ENCODE measurements at places on chromosomes 11 and 22.
A peak's percentile ranks its signal among the peaks of the same experiment; 100 is the strongest.

DNA sequence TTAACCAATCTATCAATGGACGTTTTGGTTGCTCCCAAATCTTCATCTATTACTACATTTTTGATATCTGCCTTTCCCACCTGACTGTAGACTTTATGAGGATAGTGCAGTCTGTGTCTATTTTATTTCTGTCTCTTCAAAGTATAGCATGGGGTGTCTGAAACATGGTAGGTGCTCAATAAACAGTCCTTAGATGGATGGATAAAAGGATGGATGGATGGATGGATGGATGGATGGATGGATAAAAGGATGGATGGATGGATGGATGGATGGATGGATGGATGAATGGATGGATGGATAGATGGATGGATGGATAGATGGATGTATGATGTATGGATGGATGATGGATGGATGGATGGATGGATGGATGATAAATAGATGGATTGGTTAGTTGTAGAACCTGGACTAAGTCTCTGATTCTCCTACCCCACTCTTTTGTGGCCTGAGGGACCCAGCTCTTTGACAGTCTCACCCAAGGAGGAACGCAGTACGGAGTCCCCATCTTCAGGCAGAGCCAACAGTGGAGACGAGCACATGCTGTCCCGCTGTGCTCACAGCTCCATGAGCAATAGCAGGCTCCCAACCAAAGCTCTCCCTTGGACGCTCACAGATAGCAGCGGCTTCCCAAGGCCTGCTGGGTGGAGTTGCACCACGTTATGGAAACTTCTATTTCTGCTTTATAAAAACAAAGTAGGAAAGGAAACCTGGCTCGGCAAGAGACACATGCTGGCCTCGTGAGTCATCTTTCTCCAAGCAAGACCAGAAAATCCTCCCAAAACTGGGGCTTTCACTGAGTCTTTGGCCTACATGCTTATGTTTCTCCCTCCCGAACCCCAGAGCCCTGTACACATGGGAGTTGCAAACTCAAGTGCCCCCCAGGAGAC lies 448.0 kb downstream of the MIAT start:
- DNase-seq = no peak

- DNase-seq = no peak
Observed at GRCh38 chr11:103325686-103326069, 216.5 kb downstream of the DYNC2H1 start.

- DNase-seq = no peak
Observed at GRCh38 chr11:68776442-68777235, 25.3 kb upstream of the TESMIN start.

- no peak for DNase-seq
Observed at GRCh38 chr11:125188021-125188420, 23.5 kb downstream of the PKNOX2 start.

- peak; percentile 48 for DNase-seq
Observed at GRCh38 chr11:63888170-63889086, 28.5 kb downstream of the RCOR2 start.

DNA sequence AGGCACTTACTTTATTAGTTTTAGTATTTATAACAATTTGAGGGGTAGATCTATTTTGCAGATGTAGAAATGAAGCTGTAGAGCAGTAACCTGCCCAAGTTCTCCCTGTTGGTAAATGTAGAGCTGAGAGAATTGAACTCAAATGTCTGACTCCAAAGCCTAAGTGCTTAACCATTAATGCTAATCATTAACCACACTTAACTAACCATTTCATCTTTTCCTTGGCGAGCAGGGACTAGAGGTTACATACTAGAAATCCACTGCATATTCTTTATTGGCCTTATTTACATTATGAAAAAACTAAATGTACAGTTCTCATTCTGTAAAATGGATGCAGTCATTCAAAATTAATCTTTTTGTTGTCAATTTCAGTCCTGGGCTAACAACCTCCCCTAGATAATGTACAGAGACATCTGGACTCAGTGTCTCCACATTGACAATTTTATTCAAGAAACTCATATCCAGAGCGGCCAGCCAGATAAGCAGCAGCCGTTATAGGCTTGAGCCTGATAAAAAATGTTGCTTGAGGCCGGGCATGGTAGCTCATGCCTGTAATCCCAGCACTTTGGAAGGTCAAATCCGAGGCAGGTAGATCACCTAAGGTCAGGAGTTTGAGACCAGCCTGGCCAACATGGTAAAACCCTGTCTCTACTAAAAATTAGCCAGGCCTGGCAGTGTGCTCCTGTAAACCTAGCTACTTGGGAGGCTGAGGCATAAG lies 76.7 kb upstream of the PICALM start:
- no peak for DNase-seq

DNA sequence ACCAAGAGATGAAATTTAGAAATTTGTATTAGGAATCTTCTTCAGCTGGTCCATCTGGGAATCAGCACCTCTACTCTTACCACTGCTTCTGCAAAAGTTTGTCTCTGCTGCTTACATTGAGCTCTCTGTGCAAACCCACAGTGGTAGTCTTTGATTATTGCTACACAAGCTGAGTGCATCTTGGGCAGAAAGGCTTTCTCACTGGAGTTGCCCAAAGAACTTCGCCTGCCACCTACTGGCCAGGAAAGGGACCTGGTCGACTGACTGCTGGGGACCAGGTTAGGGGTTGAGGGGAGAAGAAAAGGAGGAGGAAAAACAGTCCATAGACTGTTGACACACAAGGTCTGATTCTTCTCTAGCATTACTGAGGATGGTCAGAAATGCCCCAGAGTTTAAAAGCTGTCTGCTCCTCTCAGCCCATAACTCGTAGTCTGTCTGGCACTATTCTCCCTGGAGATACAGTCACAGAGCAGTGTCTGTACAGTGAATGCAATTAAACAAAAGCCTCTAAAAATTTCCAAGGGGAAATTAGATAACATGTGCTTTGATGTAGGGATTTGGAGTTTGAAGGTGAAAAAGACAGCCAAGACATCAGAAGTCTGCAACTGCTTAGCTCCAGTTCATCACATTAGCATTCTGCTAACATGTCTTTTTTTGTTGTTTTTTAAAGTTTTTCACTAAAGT lies 215.0 kb upstream of the CTSC start:
- DNase-seq = no peak

DNA sequence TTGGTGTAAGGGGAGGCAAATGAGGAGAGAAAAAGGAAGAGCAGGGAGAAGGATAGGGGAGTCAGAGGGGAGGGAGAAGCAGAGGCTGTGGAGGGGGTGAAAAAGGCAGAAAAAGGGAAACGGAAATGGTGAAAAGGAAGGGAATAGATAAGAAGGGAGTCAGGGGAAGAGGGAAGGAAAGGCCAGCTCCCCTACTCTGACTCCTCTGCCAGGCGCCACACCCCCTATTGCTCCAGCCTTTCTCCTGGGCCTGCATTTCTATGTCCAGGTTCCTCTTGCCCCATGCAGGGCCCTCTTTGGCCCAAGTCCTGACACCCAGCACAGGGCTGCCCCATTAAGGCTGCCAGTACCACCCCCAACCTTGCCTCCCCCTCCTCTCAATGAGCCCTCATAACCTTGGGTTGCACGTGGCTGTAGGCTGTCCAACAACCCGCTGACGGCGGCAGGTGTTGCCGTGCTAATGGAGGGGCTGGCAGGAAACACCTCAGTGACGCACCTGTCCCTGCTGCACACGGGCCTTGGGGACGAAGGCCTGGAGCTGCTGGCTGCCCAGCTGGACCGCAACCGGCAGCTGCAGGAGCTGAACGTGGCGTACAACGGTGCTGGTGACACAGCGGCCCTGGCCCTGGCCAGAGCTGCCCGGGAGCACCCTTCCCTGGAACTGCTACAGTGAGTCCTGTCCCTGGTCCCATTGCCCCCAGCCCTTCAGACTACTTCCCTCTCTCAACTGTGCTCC lies 3.4 kb upstream of the NHERF4 start:
- no peak for DNase-seq

DNA sequence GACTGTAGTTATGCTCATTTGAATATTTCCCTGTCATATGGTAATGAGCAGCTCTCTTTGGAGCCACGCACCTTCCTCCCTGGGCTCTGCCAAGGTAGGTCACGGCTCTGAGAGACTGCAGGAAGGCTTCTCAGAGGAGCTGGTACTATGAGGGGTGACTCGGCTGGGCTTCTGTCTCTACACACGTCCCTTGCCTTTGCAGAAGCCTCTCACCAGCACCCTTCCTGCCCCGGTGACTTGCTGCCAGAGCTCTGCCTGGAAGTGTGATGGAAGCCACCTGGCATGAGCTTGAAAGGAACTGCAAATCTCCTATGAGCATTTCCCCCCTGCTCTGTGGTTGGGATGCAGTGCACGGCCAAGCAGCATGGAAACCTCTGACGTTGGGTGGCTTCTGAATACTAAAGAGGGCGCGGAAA lies 74.2 kb downstream of the KIRREL3 start:
- DNase-seq = no peak

GRCh38 chr11:123833095-123833494 lies 26.9 kb upstream of the OR6M1 start:
- no peak for DNase-seq

GRCh38 chr11:44708009-44708408 lies 18.8 kb upstream of the TSPAN18 start:
- DNase-seq = no peak

DNA sequence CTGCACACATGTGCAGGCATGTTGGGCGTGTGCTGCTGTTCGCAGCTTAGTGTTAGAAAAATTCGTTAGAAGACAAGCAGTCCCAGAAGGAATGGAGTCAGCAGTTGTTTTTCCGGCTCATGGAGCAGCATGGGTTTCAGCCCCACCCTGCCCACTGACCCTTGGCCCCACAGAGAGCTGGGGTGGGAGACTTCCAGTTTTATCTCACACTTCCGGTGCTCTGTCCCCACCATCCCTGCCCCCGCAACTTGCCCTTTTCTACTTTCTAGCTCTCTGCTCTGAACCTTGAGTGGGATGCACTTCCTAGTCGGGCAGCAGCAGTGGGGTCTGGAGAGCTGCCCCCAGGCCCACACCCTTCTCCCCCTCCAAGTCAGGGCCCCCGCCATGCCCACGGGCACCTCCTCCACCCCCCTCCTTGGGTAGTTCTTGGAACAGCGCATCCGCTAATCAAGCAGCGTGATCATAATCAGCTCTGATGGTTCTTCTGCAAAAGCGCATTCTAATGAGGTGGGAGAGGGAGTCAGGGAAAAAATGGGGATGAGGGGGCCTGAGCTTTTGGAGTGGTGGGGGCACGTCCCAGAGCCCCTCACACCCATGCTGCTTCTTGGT lies 184.4 kb downstream of the CEP164 start:
- no peak for DNase-seq

GRCh38 chr11:205221-206001 lies 1.8 kb downstream of the BET1L start:
- DNase-seq = no peak

GRCh38 chr11:1770528-1770927 lies 6.8 kb upstream of the CTSD start:
- DNase-seq = no peak

GRCh38 chr22:26906464-26906863 lies 249.1 kb downstream of the MIAT start:
- no peak for DNase-seq

DNA sequence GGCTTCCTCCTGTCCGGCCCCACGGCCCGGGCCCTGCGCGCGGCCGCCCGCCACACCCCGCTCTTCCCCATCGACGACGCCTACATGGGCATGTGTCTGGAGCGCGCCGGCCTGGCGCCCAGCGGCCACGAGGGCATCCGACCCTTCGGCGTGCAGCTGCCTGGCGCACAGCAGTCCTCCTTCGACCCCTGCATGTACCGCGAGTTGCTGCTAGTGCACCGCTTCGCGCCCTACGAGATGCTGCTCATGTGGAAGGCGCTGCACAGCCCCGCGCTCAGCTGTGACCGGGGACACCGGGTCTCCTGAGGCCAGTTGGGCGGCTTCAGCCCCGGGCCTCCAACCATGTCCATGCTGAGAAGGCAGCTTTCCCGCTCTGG lies 6.2 kb downstream of the B3GNT6 start:
- no peak for DNase-seq

DNA sequence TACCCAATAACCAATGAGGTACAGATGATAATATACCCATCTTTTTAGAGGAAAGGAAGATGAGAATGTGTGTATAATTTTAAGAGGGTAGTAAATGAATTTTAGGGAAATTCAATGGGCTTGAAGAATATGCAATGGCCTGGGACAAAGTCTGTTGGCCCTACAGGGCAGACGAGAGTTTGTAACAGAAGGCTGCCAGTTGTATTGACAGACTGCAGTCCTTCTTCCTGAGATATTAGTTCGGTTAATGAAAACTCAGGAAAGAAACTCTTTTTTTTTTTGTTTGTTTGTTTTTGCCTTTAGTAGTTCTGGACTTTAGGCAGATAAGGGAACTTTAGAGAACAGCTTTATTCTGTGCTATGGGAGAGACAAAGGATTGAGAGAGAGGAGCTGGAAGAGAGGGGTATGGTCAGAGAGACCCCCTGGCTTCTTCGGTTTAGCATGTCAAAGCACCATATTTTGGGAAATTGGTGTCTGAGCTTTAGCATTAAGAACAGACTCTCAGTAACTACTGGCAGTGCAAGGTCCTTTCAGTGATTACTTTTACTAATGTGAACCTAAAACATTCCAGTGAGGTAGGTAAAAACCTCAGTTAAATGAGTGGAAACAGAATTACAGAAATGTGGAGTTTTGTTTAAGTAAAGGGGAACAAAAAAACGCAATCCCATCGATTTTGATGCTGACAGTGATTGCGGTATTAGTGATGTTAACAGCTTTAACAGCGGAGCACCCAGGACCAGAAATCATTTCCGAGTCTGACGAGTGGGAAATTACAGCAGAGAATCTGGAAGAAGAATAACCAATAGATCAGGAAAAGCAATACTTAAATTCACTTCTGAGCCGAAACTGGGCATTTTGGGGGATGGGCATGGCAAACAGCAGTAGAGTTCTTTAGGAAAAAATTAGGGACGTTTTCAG lies 644 bp upstream of the NAALAD2 start:
- DNase-seq = no peak

DNA sequence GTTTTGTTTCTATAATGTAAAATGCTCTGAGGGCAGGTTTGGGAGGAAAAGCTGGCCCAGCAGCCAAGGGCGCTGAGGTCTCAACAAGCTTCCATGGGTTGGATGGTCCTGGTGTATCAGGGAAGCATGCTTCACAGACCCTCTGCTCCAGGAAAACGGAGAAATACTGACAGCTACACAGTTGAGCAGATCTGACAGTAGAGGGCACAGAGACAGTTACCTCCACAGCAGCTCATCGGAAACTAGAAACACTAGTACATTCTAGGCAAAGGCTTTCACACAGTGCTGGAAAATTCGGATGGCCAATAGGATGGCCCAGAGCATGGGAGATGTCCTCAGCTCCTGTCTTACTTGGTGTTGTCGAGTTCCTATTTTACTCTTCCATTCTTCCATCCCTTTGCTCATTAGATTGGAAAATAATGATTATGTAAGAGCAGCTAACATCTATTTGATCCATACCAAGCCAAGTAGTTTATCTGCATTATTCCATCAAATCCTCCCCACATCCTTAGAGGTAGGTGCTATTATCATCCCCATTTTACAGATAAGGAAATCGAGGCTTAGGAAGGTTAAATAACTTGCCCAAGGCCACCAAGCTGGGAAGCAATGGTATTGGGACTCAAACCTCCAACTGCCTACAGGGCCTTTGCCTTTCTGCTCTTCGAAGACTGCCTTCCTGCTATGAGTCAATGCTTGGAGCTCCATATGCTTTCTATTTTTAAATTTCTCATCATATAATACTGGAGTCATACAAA lies 28.3 kb downstream of the LMO2 start:
- DNase-seq = no peak

- DNase-seq = no peak
Observed at GRCh38 chr11:114815176-114815575, 136.8 kb downstream of the NXPE2 start.

- no peak for DNase-seq
Observed at GRCh38 chr11:71946144-71946571, 17.3 kb downstream of the RNF121 start.

GRCh38 chr11:97963528-97964331 lies 1057.0 kb upstream of the CNTN5 start:
- no peak for DNase-seq
